ENCODE measurements at places on chromosomes 1 and 21.

- no peak for DNase-seq
These were observed 53.2 kb upstream of the VAMP3 start for GRCh38 chr1:7717748-7718368.

DNA sequence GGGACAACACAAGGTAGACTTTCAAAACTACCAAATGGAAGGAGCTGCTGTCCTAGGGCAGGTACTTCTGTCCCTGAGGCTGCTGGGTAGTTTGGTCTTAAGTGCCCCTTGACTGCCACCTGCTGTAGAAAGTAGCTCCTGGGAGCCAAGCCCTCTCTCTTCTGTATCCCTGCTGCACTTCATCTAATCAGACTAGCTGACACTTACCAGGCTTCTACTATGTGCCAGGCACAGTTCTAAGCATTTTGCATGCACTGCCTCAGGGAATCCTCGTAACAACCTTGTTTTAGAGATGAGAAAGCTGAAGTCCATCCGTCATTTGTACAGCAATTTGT, 15.9 kb upstream of the SRSF4 start:
- peak; percentile 16 for DNase-seq

DNA sequence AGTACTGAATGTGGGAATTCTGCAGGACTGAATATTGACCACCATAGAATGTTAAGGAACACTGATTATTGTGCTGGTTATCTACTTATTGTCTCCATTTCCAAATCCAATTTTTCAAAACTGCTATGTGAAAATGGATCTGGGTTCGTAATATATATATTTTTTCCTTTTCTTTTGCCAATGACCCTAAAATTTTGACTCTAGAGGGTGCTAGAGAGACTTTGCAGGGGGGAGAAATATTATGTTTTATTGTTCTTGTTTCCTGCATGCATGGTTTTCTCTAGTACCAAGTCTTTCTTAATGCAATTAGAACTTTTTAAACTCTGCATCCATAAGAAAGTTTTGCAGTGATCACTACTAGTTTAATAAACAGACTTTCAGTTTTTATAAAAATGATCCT, 1256.9 kb downstream of the BRINP3 start:
- no peak for DNase-seq

DNA sequence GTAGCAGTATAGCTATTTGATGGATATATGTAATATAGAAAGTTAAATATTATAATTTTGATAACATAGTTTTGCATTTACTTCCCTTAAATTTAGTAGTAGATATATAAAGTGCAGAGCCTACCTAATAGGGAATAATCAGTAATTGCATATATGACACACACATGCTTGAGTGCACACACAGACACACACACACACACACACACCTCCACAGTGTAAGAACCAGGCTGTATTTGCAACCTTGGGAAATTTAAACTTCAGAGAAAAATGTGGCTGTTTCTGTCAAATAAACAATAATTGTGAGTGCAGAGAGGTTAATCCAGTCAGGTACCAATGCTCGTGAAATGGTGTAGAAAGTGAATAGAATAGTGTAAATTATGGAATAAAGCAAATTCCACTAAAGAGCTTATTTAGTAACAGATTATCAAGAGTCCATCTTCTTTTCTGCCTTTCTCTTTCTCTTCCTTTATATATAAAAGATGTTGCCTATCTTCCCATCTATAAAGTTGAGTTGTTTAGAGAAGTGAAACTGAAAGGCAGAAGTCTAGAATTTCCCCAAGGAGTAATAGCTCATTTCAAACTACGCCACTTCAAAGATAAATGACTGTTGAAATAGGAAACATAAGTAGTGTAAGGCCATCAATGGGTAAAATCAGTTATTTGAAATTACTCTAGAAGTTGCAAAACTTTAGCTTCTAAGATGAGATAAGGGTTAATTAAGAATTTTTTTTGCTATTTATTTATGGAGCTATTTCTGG, 273.7 kb downstream of the SRGAP2C start:
- no peak for DNase-seq

- no peak for DNase-seq
These were observed 150.6 kb downstream of the MRPL39 start for GRCh38 chr21:25456672-25457071.

GRCh38 chr1:91716339-91716738, 169.6 kb downstream of the TGFBR3 start:
- no peak for DNase-seq

DNA sequence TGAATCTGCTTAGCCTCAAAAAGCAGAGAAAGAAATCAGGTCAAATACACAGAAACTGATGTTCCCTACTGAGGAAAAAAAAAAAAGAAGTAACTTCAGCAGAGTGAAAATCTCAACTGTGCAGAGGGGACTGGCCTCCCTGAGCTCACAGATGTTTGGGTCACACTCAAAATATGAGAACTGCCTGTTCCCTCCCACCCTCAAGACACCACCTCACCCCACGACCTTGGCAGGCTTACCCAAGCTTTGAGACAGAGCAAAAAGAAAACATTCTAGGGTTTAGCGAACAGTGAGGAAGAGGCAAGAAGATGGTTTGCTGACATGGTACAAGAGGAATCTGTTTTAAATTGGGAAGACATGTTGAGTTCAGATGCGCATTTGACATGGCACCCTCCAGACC, 48.8 kb downstream of the NID1 start:
- DNase-seq, result no peak

- DNase-seq, result no peak
These were observed 13.3 kb downstream of the F3 start for GRCh38 chr1:94528299-94528698.

DNA sequence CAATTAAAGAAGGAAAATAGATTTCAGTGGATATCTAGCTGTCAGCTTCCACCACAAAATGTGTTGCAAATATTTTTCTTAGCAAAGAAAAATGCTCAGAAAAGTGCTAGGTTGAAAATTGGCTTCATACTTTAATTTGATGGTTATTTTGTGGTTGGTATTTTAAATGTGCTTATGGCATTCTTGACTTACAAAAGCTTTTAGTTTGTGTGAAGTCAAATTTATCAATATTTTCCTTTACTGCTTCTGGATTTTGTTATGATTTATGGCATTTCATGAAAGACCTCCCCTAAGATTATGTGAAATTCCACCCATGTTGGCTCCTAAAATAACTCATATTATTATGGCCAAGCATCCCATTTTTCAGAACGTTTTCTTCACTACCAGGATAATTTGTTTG, 51.5 kb downstream of the PSMG1 start:
- no peak for DNase-seq

DNA sequence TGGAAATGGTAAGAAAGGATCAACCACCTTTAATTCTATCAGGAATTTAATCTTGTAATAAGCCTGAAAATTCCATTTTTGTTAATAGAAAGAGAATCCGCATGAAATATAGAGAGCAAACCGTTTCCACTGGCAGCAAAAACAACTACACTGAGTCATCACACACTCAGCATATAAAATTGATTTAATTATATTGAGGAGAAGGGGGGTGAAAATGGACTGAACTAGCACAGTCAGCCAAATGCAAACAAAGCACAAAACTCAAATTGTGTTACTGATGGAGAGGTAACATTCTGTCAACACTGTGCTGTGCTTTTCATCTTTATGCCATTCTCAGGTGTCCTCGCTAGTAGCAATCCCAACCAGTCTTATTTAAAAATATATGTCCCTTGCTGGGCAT, 1583.9 kb downstream of the MRPL39 start:
- no peak for DNase-seq

GRCh38 chr1:22380024-22380785, 71.4 kb upstream of the ZBTB40 start:
- DNase-seq, result no peak

DNA sequence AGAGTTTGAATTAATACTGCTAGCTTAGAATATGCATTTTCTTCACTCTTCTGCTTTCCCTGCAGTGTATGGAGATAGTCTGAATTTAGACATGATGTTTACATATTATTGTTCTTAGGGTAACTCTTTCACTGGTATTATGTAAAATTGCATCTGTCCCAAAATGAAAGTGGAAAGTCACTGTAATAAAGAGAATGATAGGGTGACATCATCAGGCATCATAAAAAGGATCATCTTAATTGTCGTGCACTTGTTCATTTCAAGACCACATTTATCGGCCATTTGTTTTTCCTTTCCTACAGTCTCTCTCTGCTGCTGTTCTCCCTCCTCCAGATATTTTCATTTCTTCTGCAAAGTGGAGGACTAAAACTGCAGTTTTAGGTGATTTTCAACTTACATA, 61.9 kb upstream of the ZNF281 start:
- DNase-seq, result no peak
